ENCODE measurements at places on chromosomes 3 and 15. TPM values are rescaled to one million over a fixed set of nuclear protein-coding genes. Genes with fewer than 3 reads are reported as not detected.

The CDHR4 gene
- 0.17 TPM for polyA plus RNA-seq

The ROPN1 gene
- not detected for polyA plus RNA-seq

The ZNF774 gene
- 1.0 TPM for polyA plus RNA-seq

The MED12L gene
- polyA plus RNA-seq = 4.6 TPM

The GRIP2 gene
- 0.49 TPM for polyA plus RNA-seq

The CERS3 gene
- 0.07 TPM for polyA plus RNA-seq

The NANOGP8 gene
- polyA plus RNA-seq = not detected

The KCNAB1 gene
- 1.5 TPM for polyA plus RNA-seq

The FMN1 gene
- 0.37 TPM for polyA plus RNA-seq

The OR5K2 gene
- not detected for polyA plus RNA-seq

The PPM1M gene
- polyA plus RNA-seq = 29.8 TPM
